ENCODE measurements at places on chromosomes 6 and 20. TPM values are rescaled to one million over a fixed set of nuclear protein-coding genes. Genes with fewer than 3 reads are reported as not detected.

The CNR1 gene
- polyA plus RNA-seq = 5.7 TPM

GRCh38 chr6:34557228-34557627 lies 1.1 kb upstream of the SPDEF start:
- no peaks in the 10 kb centered on the region for H3K36me3 ChIP-seq
- H3K27me3 ChIP-seq = no peaks in the 10 kb centered on the region
- no peak for DNase-seq

GRCh38 chr6:33967265-33967767 lies 163.5 kb upstream of the MLN start:
- DNase-seq = peak; percentile 28
- H3K4me3 ChIP-seq = no peak overlapping the region
- peaks cover 29% of the 10 kb centered on the region for H3K27me3 ChIP-seq
- H3K36me3 ChIP-seq = no peaks in the 10 kb centered on the region
- H3K4me1 ChIP-seq = no peaks in the 10 kb centered on the region
- H3K27ac ChIP-seq = no peak overlapping the region

DNA sequence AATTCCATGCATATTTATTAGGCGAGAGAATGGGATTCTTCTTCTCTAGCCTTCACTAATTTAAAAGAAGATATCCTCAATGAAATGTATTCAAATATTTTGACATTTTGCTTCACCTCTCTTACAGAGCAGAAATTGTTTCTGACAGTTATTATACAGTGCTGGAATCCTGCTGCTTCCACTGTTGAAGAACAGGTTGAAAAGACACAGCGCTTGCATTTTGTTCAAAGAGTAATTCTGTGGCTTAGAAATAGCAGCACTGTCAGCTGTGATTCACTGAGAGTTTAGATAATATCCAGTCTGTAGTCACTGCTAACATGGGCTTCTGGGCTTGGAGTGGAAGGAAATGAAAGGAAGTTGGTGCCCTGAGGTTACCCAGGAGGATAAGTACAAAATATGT lies 117.1 kb upstream of the FBXL4 start:
- H3K4me1 ChIP-seq = no peaks in the 10 kb centered on the region
- H3K36me3 ChIP-seq = no peaks in the 10 kb centered on the region
- DNase-seq = no peak
- no peak overlapping the region for H3K4me3 ChIP-seq

The VWA7 gene
- polyA plus RNA-seq = 0.11 TPM

- no peaks in the 10 kb centered on the region for H3K4me1 ChIP-seq
- no peak overlapping the region for H3K27ac ChIP-seq
- no peaks in the 10 kb centered on the region for H3K27me3 ChIP-seq
- DNase-seq = no peak
- no peaks in the 10 kb centered on the region for H3K36me3 ChIP-seq
- no peak overlapping the region for H3K4me3 ChIP-seq
Observed at GRCh38 chr20:18388860-18389259, 78.0 kb downstream of the DZANK1 start.

DNA sequence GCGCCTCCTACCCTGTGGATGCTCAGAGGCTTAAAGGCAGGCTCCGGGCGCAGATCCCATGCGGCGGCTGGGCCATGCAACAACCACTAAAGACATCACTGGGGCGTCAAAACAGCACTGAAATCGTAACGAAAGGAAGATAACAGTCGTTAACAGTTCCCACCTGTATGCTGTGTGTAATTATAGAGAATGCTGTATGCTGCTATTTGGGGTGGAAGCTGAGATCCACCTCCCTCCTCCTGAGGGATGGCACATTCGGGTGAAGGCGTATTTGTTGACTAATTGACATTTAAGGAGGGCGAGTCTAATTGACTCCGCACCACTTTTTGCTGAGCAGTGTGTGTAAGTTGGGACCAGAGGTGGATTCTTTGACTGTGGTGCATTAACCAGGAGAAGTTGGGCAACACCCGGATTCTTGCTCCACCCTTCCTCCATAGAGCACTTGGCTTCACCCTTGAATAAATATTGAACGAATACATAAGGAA lies 687 bp downstream of the SLC35A1 start:
- H3K27ac ChIP-seq = peak overlapping the region; percentile 96
- H3K27me3 ChIP-seq = no peaks in the 10 kb centered on the region
- H3K4me1 ChIP-seq = peaks cover 39% of the 10 kb centered on the region
- peak overlapping the region; percentile 93 for H3K4me3 ChIP-seq

GRCh38 chr6:161379834-161380582 lies 106.1 kb upstream of the AGPAT4 start:
- H3K27me3 ChIP-seq = no peaks in the 10 kb centered on the region
- no peak overlapping the region for H3K27ac ChIP-seq
- no peaks in the 10 kb centered on the region for H3K36me3 ChIP-seq
- peaks cover 12% of the 10 kb centered on the region for H3K4me1 ChIP-seq

GRCh38 chr6:167530951-167531350 lies 206.1 kb downstream of the TTLL2 start:
- no peak overlapping the region for H3K4me3 ChIP-seq
- DNase-seq = no peak
- H3K27me3 ChIP-seq = no peaks in the 10 kb centered on the region

GRCh38 chr6:108961985-108962384 lies 113.8 kb downstream of the ARMC2 start:
- no peak overlapping the region for H3K27ac ChIP-seq
- H3K36me3 ChIP-seq = no peaks in the 10 kb centered on the region
- no peak overlapping the region for H3K4me3 ChIP-seq
- no peak for DNase-seq
- H3K4me1 ChIP-seq = no peaks in the 10 kb centered on the region
